ENCODE measurements at places on chromosomes 6 and 20. TPM values are rescaled to one million over a fixed set of nuclear protein-coding genes. Genes with fewer than 3 reads are reported as not detected.

HNF4A gene
- not detected for total RNA-seq

SYCP2L gene
- total RNA-seq, result 1.6 TPM

TGM3 gene
- under 0.01 TPM for total RNA-seq

CGA gene
- not detected for total RNA-seq

HLA-DPA1 gene
- total RNA-seq, result 14.6 TPM
